Activated CD4-positive, CD25-positive, alpha-beta regulatory T cell (primary cell): ENCODE measurements at places on chromosomes 13 and 19.

DNA sequence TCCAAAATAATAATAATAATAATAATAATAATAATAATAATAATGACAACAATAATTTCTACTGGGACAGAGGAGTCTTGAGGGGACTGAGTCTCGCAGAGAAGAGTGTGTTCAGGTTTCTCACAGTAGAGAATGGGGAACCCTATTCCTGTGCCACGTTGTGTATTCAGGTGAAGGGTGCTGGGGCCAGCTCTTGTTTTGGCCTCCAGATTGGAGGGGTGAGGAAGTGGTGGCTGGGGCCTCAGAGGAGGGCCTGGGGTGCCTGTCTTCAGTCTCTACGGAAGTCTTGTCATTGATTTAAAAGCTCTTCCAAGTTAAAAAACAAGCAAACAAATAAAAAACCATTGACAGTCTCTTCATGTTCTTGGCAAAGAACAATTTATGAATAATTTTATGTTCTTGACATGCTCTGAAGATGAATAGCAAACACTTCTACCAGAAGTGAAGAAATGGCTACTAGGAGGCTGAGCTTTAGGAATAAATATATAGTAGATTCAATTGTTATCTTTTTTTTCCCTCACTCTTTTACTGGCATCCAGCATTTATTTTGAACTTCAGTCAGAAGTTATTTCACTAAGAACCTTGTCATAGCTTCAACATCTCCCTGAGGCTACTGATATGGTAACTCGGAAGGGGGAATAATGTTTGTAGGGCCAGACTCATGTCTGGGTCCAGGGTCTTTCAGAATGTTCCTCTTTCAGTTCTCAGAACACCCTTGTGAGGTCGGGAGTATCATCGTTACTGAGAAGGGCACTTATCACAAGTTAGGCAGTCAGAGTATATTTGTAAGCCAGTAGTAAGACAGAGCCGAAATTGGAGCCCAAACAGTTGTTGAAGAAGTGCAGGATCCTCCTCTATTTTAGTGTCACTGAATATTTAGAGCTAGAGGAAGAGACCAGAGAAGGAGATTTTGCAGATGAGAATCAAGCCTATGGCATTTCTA, 13.1 kb downstream of the LRCH1 start:
- DNase-seq: no peak

GRCh38 chr13:27065582-27065981, 106.0 kb downstream of the USP12 start:
- no peak for DNase-seq

- DNase-seq: no peak
Observed at GRCh38 chr19:54179921-54180461, 7.0 kb upstream of the TMC4 start.

- no peak for DNase-seq
Observed at GRCh38 chr19:28332886-28333285, 880.1 kb downstream of the UQCRFS1 start.

DNA sequence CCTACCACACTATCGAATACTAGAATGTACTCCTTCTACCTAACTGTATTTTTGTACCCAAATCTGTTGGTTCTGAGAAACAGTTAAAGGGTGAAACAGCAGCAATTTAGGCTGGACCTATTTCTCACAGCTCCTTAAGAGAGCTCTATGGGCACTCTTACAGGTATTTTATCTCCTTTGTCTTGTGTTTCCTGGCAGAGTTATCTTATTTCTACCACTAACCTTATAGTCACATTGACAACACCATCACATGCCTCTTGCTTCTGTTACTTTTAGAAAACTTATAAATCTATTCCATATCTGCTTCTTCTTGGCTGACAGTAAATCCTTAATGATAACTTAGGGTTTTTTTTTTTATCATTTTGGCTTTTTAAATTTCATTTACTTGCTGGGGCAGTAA, 130.7 kb downstream of the MYO16 start:
- no peak for DNase-seq

- peak; percentile 44 for DNase-seq
Observed at GRCh38 chr19:46265217-46265828, 31.5 kb upstream of the HIF3A start.

DNA sequence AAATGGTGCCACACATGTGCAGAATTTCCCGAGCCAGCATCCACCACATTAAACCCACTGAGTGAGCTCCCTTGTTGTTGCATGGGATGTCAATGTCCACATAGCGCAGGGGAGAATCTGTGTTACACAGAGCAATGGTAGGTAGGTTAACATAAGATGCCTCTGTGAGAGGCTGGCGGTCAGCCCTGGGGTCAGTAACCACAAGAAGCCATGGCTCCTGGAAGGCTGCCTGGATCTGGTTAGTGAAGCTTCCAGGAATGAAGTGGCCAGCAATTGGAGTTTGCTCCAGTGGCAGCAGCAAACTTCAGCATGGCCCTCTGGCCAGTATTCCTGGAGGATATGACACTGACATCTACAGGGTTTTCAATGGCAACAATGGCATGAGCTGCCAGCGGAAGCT, 37.0 kb upstream of the PCDH9 start:
- DNase-seq: no peak

DNA sequence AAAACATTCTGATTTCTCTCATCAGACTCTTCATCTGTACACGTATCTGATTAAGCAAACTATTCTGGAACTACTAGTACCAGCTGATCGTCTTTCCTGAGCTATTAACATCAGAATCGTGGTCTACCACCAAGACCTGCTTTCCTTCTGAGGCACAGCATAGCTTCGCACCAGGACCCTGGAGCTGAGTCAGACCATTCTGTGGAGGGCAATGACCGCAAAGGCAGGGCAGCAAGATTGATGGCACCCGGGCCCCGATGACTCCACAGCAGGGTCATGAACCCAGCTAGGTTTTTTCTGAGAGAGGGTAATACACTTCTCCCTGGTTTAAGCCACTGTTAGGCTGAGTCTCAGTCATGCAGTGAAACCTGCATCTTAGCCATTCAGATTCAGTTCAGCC, 158.7 kb upstream of the GPR12 start:
- DNase-seq: no peak

DNA sequence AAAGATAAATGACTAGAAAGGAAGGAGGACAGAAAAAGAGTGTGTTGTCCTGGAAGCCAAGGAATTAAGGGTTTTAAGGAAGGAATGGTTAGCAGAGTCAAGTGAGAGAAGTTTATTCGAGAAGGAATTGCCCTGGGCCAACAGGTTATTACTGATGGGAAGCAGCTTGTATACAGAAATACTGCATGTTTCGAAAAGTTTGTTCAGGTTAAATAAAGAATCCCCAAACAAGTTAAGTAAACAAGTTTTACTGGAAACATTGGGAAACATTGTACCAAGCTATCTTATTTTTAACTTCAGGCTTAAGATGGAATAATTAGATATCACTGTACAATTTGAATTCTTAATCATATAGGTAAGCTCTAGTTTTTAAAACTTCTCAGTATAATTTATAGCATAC, 28.2 kb upstream of the FBXL3 start:
- DNase-seq: no peak

DNA sequence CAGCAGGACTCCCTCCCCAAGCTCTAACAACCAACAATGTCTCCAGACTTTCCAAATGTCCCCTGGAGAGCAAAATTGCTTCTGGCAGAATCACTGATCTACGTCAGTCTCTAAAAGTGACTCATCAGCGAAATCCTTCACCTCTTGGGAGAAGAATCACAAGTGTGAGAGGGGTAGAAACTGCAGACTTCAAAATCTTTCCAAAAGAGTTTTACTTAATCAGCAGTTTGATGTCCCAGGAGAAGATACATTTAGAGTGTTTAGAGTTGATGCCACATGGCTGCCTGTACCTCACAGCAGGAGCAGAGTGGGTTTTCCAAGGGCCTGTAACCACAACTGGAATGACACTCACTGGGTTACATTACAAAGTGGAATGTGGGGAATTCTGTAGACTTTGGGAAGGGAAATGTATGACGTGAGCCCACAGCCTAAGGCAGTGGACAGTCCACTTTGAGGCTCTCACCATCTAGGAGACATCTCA, 6.2 kb upstream of the CEACAM5 start:
- no peak for DNase-seq

GRCh38 chr19:5881543-5882299, 11.4 kb upstream of the FUT5 start:
- DNase-seq: no peak

DNA sequence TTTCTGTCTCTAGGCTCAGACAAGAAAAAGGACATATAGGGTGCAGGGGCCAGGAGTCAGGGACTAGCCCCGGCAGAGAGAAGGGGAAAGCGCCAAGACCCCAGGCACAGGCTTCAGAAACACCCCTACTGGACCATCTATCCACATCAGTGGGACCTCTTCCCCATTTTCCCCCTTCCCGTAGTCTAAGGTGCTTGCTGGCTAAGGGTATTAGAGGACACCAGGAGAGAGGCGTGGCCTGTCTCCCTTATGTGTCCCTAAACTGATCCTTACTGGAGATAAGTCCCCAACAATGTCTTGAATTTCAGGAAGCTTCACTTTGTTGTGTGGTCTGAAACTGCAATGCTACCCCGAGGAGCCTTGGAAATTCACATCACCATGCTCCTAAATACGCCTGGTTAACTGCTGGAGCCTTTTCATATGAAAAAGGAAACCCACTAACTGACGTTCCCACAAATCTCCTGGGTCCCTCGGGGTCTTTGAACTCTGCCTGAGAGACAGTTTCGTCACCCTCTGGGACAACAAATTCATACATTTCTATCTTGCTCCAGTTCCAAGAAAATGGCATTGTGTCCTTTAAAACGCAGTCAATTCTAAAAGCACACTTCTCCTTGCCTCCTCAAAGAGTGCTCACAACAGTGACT, 197.7 kb downstream of the COL4A1 start:
- DNase-seq: no peak

- DNase-seq: no peak
Observed at GRCh38 chr19:30267332-30267731, 104.9 kb upstream of the ZNF536 start.

- no peak for DNase-seq
Observed at GRCh38 chr19:52221831-52222375, 32.1 kb downstream of the PPP2R1A start.

DNA sequence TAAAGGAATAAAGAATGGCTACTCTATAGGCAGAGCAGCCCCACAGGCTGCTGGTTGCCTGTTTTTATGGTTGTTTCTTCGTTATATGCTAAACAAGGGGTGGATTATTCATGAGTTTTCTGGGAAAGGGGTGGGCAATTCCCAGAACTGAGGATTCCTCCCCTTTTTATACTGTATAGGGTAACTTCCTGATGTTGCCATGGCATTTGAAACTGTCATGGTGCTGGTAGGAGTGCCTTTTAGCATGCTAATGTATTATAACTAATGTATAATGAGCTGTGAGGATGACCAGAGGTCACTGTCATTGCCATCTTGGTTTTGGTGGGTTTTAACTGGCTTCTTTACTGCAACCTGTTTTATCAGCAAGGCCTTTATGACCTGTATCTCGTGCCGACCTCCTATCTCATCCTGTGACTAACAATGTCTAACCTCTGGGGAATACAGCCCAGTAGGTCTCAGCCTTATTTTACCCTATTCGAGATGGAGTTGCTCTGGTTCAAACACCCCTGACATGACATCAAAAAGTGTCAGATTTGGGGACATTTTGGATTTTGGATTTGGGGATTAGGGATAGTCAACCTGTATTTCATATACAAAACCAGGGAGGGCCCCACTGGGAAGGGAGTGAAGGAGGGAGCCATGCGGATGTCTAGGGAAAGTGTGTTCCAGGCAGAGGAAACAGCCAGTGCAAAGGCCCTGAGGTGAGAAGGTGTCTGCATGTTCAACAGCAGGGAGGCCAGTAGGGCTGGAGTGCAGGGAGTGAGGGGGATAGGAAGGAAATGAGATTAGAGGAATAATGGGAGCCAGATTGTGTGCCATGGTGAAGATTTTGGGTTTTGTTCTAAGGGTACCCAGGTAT, 10.9 kb downstream of the FXYD5 start:
- no peak for DNase-seq

DNA sequence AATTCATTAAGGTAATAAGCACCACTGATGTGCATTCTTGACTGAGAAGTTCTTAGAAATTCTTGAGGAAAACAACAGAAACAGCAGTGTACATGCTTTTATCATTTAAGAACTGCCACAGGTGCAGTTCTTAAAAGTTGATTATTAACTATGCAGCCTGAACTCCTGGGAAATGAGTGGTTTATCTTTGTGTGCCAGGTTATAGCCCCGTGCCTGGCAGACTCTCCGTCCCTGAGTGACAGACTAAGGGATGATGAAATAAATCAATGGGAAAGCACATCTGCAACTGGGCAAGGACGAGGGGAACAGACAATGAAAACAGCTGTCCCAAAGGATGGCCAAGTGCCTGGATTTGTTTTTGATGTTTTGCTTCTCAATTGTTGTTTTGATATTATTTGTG, 84.4 kb upstream of the SPATA13 start:
- DNase-seq: no peak

GRCh38 chr13:44667943-44668342, 91.8 kb upstream of the TSC22D1 start:
- no peak for DNase-seq

DNA sequence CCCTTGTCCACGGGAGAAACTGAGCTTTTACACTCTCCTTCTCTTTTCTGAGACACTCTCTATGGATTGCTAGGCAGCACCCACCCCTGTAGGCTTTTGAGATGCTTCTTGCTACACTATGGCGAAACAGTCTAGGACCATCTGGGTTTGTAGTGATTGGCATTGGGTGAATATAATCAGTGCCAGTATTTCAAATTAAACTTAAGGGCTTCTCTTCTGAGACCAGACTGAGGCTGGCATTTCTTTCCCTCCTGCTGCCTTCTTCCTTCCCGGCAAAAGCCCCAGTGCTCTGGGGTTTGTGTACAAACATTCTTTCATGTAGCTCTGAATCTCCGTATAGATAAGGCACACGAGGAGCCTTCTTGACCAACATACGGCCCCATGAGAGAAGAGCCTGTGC, 276.7 kb downstream of the SLC7A1 start:
- DNase-seq: no peak

- no peak for DNase-seq
Observed at GRCh38 chr19:47473336-47473735, 1.6 kb upstream of the SLC8A2 start.

DNA sequence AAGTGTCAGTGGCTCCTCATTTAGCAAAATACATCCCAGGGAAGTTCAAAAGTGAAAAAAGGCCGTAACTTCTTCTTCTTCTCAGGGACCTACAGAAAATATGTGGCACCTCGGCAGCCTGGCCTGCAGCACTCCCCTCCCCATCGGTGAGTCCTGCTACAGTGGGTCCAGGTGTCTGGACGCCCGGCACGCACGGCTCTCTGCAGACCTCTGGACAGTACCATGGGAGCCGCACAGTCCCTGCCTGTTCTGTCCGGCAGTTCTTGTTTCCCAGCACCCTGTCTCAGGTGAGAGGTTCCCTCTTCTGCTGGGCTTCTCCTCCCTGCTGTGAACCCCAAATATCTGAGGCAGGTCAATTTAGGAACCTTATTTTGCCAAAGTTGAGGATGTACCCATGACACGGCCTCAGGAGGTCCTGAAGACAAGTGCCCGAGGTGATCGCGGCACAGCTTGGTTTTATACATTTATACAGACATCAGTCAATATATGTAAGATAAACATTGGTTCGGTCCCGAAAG, 36.8 kb upstream of the ALOX5AP start:
- no peak for DNase-seq

GRCh38 chr13:35593651-35594050, 117.2 kb upstream of the MAB21L1 start:
- no peak for DNase-seq

GRCh38 chr13:98685146-98685545, 67.3 kb downstream of the SLC15A1 start:
- DNase-seq: no peak
